NCI-H187 treated with DMSO at 0.1 percent for 48 hours (cell line): ENCODE measurements at places on chromosomes 3 and 15.

DNA sequence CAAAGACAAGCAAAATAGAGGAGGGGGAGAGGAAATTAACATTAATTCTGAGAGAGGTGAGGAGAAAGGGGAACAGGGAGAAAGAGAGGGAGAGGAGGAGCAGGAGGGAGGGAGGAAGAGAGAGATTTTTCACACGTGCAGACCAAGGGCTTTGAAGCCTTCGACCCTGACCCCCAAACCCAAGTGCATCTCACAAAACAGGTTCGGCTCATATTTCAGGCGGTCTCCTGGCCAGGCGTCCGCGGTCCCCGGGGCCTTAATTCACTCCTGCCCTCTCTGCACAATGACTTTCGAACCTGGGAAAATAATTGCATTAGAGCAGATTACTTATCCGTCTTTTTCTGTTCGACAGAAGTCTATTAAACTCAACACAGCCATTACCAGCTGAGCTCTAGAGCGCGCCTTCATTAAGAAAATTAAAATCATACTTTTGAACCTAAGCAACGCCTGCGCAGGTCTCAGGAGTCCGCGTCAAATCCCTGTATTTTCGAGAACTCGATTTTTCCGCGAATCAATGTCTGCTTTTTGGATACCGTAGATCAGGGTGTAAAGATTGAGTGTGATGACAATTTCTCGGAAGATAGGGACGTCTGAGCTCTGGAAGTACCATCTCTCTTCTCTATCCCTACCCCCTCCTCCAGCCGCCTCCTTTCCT is 220.7 kb downstream of the MEIS2 start:
- DNase-seq, result no peak

GRCh38 chr3:189192725-189193124 is 21.0 kb downstream of the TPRG1 start:
- DNase-seq, result no peak

- DNase-seq, result no peak
These were observed 38.4 kb upstream of the SLC6A11 start for GRCh38 chr3:10777627-10778026.

- DNase-seq, result no peak
These were observed 101.6 kb downstream of the LRTM1 start for GRCh38 chr3:54826251-54826691.

DNA sequence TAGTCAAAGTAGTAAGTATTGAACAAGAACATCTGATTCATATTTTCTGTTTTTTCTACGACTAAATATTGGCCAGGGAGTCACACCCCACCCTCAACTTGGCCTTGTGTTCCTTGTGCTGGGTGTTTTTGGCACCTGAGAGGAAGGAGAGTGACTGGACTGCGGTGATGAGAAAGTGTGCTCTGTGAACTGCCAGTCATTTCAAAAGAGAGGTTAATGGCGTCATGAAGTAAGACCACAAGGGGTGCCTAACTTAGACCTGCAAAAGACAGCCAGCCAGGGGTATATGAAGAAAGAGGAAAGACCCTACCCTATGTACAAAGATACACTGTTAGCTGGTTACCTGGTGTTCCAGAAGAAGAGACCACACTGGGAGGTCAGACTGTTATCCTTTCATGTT is 58.4 kb upstream of the COL8A1 start:
- no peak for DNase-seq

- DNase-seq, result no peak
These were observed 359.6 kb upstream of the TPRG1 start for GRCh38 chr3:188812198-188812597.

DNA sequence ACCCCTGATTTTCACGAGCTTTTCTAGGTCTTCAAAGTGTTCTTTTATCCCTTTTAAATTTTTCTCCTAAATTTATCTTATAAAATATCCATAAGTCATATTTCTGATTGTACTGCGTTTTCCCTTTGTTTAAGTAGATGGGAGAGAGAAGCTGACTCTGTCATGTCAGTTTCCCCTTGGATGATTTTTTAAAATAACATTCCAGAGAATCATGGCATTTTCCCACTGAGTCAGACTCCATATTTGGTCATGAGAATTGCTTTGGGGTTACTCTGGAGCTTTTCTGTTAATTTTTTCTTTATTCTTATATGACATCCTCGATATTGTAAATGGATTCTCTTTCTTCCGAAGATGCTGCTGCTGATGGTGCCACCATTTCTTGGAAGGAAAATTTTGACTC is 28.6 kb upstream of the UMPS start:
- no peak for DNase-seq

DNA sequence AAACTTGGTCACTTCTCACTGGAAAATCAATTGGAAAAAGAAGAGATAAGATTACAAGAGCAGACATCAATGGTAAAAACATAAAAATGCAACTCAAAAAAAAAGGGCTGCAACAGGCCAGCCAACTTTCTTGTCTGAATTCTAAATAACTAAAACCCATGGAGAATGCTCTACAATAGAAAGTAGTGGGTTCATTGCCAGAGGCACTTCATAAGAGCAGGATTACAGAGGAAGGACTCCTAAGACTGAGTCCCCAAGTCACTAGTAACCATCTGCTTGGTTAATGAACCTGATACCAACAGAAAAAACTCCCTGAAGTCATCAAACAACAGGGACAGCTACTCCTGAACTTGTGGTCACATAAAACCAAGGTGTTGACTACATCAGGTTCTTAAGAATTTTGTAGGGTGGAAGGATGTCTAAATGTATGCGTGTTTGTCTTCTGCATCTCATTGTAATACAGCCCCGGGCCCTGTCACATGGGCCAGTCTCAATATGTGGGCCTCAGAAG is 148.6 kb downstream of the IMPG2 start:
- DNase-seq, result no peak

- no peak for DNase-seq
These were observed 52.4 kb downstream of the TRIM69 start for GRCh38 chr15:44788748-44789147.
